Stimulated activated CD8-positive, alpha-beta memory T cell treated with anti-CD3 and anti-CD28 coated beads, Interleukin-15, amount 100 ng/mL, for 1 hour (primary cell): ENCODE measurements at places on chromosomes 16 and 17.

- DNase-seq, result no peak
Measured at GRCh38 chr17:64598672-64599071, 63.4 kb downstream of the SMURF2 start.

- DNase-seq, result no peak
Measured at GRCh38 chr17:65707780-65708179, 146.3 kb upstream of the AXIN2 start.

GRCh38 chr16:20327444-20328041 lies at the start of gene GP2:
Gene GP2 (minus strand): TSS chr16:20327513. CDS start chr16:20326431, 1,082 bp downstream.
- DNase-seq, result no peak

- DNase-seq, result no peak
Measured at GRCh38 chr17:62996221-62996620, 30.2 kb downstream of the TANC2 start.
